ENCODE measurements at places on chromosomes 3 and 15.

- no peak for DNase-seq
These were observed 61.2 kb downstream of the HERC1 start for GRCh38 chr15:63772520-63772919.

- peak; percentile 54 for DNase-seq
These were observed 2.0 kb upstream of the TOPBP1 start for GRCh38 chr3:133663569-133664313.

DNA sequence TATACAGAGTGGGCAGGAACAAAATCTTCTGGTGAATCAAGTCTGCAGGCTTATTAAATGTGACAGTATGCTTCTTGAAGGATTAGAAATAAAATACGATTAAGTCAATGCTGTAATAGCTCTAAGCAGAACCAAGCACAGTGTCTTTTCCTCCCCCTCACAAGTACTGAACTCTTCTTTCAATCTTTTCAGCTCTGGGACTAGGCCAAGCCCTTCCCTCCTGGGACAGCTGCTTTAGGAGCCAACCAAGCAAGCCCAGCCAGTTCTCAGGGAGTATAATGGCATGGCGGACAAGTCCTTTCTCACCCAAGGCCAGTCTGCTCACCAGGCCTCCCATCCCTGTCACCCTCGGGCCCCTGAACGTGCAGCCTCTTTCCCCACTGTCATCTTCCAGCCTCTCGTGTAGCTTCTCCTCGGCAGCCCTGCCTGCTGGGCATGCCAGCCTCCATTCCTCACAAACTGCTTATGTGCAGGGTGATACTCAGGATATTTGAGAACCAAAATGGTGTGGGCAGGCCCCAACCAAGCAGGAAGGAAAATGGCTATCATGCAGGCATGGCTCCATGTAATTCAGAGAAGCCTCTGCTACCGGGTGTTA is 8.4 kb upstream of the PPP1R2 start:
- peak; percentile 28 for DNase-seq

- DNase-seq = no peak
These were observed 7.5 kb downstream of the EPHB1 start for GRCh38 chr3:134802428-134803050.

DNA sequence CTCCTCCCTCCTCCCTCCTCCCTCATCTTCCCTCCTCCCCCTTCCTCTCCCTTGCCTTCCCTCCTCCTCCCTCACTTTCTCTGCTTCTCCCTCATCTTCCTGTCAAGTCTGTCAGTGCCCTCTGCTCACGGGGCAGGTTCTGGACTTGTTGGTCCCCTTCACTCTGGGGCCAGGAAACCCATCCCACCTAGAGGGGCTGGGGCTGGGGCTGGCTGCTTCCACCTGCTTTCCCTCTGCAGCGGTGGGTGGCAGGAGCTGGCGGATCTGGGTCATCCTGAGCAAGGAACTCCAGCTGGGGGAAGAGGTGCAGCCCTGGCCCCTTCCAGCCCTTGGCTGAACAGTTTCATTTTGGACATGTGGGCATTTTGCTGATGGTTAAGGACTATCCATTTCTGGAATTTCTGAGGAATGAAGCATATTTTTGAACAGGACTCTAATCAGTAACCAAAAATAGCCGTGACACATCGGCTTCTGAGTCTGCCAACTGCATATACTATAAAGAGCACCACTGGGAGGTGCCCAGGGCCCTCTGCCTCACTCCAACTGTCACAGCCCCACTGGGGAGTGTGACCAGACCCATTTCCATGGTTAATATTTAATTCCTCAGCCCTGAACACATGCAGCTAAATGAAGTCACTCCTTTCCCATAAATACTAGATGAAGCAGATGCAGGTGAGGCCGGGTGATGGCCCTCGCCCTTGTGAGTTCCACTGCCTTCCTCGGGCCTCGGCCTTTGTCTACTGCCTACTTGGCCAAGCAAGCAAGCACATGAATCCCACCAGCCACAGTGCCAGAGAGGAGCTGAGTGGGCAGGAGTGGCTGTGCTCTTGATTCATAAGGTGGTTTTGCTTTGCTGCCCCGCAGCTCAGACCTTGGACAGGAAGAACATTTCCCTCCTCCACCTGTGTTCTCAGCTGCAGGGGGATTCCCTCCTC is 39.8 kb downstream of the CHDH start:
- DNase-seq = peak; percentile 89

- DNase-seq = no peak
These were observed 88.7 kb upstream of the EPHB3 start for GRCh38 chr3:184472723-184473428.

DNA sequence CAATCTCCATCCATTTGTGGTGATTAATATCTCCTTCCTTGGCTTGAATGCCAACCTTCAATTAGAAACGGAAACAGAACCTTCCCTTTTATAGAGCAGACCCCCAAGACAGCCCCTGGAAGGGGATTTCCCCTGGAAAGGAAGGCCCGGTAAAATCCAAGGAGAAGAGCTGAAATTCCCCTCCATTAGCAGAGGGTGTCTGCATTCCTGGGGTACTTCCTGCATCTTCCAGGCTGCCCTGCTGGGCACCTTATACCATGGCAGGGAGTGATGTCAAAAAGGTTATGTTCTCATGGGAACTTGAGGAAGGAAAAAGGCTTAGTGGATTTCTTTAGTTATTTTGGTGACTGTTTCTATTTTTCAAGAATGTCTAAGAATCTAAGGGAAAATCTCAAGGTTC is 116.7 kb upstream of the NEO1 start:
- DNase-seq = no peak

DNA sequence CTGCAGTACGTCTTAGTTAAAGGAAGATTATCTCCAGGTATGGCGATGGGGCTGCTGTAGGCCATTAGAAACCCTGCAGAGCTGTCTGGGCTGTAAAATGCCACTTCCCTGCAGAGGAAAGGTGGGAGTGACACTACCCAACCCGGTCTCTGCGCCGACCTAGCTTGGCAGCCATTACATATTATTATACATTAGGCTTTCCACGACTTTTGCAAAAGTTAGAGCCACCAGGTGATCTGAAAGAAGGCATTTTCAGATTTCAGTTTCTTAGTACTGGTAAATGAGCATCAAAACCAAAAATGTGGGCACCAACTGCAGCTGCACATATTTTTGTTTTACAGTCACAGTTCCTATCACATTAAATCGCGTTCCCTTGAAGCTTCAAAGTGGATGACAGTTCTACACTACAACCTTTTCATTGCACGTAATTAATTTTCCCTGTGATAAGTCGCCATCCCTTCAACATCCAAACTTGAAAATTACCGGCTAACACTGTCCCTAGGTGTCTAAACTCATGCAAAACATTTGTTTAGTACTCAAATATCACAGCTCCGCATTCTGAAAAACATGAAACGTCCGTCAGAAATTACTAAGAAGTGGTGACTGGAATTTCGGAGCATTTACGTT is 81.4 kb upstream of the CHD2 start:
- no peak for DNase-seq

DNA sequence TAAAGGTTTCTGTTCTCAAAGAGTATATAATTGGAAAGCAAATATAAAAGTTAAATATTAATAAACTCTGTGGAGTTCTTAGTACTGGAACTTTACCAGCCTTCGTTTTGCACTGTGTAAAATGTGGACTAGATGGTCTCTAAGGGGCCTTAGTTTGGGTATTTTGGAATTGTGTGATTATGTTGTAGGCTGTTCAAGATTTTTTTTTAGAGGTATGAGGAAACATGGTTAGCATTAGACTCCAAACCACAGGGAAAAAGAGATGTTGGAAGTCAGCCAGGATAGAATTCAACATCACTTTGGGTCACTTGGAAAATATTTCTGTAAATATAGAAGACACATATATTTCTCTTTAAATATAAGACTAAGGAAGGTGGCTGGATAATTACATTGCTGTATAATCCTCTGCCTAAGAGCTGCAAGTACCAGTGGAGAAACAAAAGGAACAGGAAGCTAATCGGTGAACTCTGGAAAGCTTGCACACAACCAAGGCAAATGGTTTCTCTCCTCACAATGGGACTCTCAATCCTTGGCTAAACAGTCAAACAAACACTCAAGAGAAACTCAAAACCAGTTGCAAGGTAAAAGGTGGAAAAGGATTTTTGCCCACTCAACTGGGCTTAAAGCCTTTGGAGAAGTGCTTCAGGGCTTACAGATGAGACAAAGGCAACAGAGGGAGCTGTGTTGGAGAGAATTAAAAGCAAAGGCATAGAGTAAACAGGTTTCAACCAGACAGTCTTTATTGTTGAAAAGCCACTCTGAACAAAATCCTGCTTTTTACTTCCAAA is 141.7 kb downstream of the NR1D2 start:
- DNase-seq = peak; percentile 13

DNA sequence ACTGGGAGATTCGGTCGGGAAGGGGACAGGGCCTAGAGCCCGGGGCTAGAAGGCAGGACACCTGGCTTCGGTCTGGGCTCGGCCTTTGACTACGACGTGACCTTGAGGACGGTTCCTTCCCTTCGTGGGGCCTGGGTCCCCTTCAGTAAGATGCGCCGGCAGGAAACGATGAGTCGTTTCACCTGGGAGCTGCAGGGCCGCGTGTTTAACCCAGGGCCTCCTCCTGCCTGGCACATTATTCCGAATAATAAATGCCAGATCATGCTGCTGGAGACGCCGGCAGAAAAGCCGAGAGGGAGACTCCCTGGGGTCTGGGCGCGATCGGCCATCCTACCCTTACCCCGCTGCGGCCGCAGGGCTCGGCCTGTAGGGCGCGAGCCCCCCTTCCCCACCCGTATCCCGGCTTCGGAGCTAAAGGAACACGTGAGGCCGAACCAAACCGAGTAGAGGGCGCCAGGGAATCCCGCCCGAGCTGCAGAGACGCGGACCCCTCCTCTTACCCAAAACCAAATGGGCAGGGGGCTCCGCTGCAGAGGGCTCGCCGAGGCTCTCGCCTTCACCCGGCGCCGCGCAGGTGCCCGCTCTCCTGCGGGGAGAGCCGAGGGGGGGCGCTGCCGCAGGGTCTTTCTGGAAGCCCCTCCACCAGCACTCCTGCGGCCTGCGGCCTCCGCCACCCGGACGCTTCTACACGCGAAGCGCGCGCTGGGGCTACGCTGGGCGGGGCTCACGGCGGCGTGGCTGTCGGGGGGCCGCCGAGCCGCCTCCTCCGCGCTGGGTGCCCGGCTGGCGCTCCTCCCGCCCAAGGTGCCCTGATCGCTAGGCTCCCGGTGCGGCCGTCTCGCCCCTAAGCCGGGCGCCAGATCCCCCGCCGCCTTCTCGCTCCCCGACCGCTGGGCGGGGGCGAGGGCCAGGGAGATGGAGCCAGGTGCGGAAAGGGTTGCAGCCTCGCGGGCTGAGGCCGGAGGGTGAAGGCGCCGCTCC is at the start of gene BDH1:
BDH1 (minus strand) TSS at position 688 of the 981 bp plus-strand sequence. CDS start 9,525 bp downstream, outside the sequence.
- DNase-seq = peak; percentile 54

GRCh38 chr3:132432639-132433038 is 15.3 kb downstream of the DNAJC13 start:
- DNase-seq = peak; percentile 62

- no peak for DNase-seq
These were observed 620.9 kb upstream of the UBE2E2 start for GRCh38 chr3:22582266-22582665.

GRCh38 chr15:70051948-70052633 is 45.6 kb downstream of the TLE3 start:
- DNase-seq = no peak
